ENCODE measurements at places on chromosomes 4 and X. TPM values are rescaled to one million over a fixed set of nuclear protein-coding genes. Genes with fewer than 3 reads are reported as not detected.

Gene GPC4
- total RNA-seq: 5.9 TPM

Gene FRMD7
- total RNA-seq: 0.05 TPM

Gene PPP2R2C
- total RNA-seq: not detected

Gene FGFR3
- total RNA-seq: 0.59 TPM

Gene SNCA
- 27.9 TPM for total RNA-seq

Gene FGB
- total RNA-seq: not detected

Gene ARMCX1
- 32.0 TPM for total RNA-seq

Gene PSAPL1
- not detected for total RNA-seq

Gene XAGE2
- total RNA-seq: not detected

Gene TCEAL6
- total RNA-seq: not detected

Gene GAGE13
- total RNA-seq: not detected

Gene ETDA
- not detected for total RNA-seq

Gene SUPT20HL2
- not detected for total RNA-seq

Gene RAB28
- total RNA-seq: 17.2 TPM

All from smooth muscle cell of the umbilical artery (primary cell).